ENCODE measurements at places on chromosomes 3 and 15. TPM values are rescaled to one million over a fixed set of nuclear protein-coding genes. Genes with fewer than 3 reads are reported as not detected.

DNA sequence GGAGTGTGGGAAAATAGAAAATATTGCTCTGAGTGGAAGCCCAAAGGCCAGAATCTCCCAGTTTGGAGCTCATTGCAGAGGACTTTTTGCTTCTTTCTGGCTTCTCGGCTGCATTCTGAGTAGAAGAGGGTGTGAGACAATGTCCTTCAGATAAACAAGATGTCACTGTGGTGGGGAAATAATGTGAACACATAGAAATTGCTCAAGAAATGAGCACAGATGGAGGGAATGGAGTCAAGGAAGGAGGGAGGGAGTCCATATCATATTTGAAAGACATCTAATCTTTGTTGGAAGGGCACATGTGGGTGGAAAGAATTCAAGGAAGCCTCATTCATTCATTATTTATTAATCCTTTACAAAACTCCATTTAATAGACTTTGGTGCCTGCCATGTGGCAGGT, 145.3 kb downstream of the FAM43A start:
- no peak overlapping the region for H3K27ac ChIP-seq
- H3K36me3 ChIP-seq: no peaks in the 10 kb centered on the region
- no peaks in the 10 kb centered on the region for H3K4me1 ChIP-seq
- DNase-seq: no peak
- no peak overlapping the region for H3K4me3 ChIP-seq

DNA sequence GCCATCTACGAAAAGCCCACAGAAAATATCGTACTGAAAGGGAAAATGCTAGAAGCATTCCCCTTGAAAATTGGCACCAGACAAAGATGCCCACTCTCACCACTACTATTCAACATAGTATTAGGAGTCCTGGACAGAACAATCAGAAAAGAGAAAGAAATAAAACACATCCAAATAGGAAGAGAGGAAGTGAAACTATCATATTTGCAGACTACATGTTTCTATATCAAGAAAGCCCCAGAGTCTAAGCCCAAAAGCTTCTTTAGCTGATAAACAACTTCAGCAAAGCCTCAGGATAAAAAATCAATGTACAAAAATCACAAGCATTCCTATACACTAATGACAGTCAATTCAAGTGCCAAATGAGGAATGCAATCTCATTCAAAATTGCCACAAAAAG, 15.6 kb downstream of the OR5K3 start:
- peaks cover 11% of the 10 kb centered on the region for H3K27me3 ChIP-seq
- H3K4me3 ChIP-seq: no peak overlapping the region
- H3K36me3 ChIP-seq: peaks cover 40% of the 10 kb centered on the region

DNA sequence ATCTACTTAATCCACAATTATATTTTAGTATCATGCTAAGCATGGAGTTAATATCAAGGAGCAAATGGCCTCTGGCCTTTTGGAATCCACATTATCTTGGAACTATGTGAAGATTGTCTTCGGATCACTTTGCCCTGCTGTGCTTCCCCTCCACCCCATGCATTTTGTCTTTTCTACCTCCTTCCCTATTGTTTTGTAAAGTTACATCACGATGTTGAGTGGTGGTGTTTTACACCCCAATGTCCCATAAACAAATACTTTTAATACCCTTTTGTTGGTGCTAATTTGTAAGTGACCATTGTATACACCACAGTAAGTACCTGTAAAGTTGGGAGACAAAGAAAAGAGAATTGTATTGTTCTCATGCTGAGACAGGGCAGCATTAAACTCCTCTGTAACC, 258.4 kb upstream of the ZNF717 start:
- H3K36me3 ChIP-seq: no peaks in the 10 kb centered on the region
- DNase-seq: no peak
- no peaks in the 10 kb centered on the region for H3K27me3 ChIP-seq

DNA sequence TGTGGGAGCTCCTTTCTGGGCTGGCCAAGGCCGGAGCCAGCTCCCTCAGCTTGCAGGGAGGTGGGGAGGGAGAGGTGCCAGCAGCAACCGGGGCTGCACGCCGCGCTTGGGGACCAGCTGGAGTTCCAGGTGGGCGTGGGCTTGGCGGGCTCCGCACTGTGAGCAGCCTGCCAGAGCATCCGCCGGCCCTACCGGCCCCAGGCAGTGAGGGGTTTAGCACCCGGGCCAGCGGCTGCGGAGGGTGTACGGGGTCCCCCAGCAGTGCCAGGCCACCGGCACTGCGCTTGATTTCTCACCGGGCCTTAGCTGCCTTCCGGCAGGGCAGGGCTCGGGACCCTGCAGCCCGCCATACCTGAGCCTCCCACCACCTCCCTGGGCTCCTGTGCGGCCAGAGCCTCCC, 651.0 kb upstream of the ARPP21 start:
- H3K4me1 ChIP-seq: no peaks in the 10 kb centered on the region
- DNase-seq: no peak
- no peaks in the 10 kb centered on the region for H3K36me3 ChIP-seq
- H3K4me3 ChIP-seq: no peak overlapping the region
- no peaks in the 10 kb centered on the region for H3K27me3 ChIP-seq

DNA sequence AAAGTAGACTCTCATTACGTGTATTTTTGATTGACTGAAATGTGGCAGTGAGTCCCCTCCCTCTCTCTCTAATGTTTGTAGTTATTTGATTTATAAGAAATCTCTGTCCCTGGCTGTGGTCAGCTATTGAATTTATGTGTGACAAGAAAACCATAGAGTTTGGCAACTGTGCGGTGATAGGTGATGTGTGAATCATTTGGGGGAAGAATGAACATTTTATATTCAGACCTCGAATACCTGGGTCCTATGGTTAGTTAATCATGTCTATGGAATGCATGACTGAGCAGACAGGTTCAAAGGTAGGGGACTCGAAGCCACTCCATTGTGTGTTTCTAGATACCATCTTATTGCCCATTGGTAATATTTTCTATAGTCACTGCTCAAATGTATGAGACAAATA, 712.1 kb downstream of the MECOM start:
- no peak overlapping the region for H3K4me3 ChIP-seq
- no peaks in the 10 kb centered on the region for H3K4me1 ChIP-seq
- no peak overlapping the region for H3K27ac ChIP-seq

DNA sequence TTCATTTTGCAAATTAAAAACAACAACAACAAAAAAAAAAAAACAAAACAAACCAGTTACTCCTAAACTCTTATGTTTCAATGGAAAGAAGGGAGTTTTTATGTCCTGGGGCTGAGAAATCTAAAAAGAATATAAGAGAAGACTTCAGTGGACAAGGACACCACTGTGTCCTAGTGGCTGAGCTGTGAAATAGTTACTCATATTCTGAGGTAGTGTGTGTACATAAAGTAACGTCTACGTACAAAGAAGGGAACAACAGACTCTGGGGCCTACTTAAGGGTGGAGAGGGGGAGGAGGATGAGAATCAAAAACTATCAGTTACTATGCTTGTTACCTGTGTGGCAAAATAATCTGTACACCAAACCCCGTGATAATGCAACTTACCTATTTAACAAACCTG, 6.0 kb upstream of the TP53BP1 start:
- H3K4me1 ChIP-seq: peaks cover under 1% of the 10 kb centered on the region
- no peaks in the 10 kb centered on the region for H3K36me3 ChIP-seq
- H3K27ac ChIP-seq: no peak overlapping the region
- H3K4me3 ChIP-seq: no peak overlapping the region
- no peaks in the 10 kb centered on the region for H3K27me3 ChIP-seq

GRCh38 chr3:137035631-137036030, 77.8 kb downstream of the IL20RB start:
- peaks cover 10% of the 10 kb centered on the region for H3K4me1 ChIP-seq
- no peak overlapping the region for H3K27ac ChIP-seq
- no peaks in the 10 kb centered on the region for H3K36me3 ChIP-seq
- no peak for DNase-seq

DNA sequence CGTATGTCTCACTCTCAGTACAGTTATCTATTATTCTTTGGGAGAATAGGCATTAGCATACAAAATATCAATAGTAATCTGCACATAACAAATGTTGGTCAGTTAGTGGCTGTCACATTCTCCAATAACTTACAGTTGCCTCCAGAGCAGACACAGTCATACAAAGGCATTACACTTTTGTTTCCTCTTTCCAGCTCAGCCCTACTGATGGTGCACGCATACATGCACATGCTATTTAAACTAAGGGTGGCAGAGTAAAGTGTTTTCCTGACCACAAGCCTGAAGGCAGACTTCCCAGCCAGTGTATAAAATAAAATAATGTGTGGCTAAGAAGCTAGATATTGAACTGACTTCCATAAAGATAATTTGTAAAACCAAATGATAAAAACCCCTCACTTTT, 47.6 kb downstream of the PHLDB2 start:
- no peak for DNase-seq
- no peaks in the 10 kb centered on the region for H3K27me3 ChIP-seq
- H3K4me3 ChIP-seq: no peak overlapping the region
- H3K4me1 ChIP-seq: no peaks in the 10 kb centered on the region
- H3K36me3 ChIP-seq: no peaks in the 10 kb centered on the region
- no peak overlapping the region for H3K27ac ChIP-seq

GRCh38 chr3:193673845-193674244, 80.8 kb downstream of the OPA1 start:
- DNase-seq: no peak
- no peak overlapping the region for H3K4me3 ChIP-seq
- H3K4me1 ChIP-seq: no peaks in the 10 kb centered on the region

DNA sequence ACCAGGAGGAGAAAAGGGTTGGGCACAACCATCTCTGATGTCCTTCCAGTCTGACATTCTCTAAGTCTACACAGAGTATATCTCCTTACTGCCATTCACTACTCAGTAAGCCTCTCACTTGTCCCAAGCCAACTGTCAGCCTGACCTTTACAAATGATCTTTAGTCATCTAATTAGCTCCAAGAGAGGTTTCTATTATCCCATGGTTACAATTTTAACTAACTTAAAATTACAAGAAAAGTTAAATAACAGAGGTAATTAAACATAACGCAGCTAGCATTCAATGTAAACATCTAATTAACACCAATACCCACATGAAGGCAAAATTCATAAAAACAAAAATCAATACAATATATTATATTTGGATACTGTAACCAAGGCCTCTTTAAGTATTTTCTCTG, 126.9 kb downstream of the LSAMP start:
- H3K4me3 ChIP-seq: no peak overlapping the region
- H3K27me3 ChIP-seq: no peaks in the 10 kb centered on the region
- no peaks in the 10 kb centered on the region for H3K36me3 ChIP-seq
- no peaks in the 10 kb centered on the region for H3K4me1 ChIP-seq

DNA sequence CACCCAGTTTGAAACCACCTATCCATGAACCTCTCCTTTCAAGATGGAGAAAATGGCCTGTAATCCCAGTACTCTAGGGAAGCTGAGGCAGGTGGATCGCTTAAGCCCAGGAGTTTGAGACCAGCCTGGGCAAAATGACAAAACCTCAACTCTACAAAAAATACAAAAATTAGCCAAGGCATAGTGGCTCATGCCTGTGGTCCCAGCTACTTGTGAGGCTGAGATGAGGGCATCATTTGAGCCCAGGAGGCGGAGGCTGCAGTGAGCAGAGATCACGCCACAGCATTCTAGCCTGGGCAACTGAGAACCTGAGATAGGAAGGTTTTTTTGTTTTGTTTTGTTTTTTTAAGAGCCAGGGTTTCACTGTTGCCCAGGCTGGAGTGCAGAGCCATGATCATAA, 5.4 kb downstream of the TKT start:
- H3K36me3 ChIP-seq: peaks cover 26% of the 10 kb centered on the region
- H3K4me1 ChIP-seq: peaks cover 69% of the 10 kb centered on the region

DNA sequence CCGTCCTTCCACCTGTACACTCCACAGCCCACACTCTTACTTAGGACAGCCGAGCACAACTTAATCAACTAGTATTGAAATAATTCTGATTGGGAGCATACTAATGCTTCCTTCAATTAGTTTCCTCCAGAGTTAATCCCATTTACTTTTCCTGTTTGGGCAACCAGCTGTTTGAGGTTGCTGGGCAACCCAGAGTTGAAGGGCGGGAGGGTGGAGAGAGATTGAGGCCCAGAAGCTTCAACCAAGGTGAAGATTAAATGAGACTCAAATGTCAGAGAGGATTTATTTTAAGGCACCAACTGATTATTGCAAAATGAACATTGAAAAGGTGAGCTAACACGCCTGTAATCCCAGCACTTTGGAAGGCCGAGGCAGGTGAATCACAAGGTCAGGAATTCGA, 428.5 kb upstream of the SEMA6D start:
- no peak overlapping the region for H3K4me3 ChIP-seq
- no peak overlapping the region for H3K27ac ChIP-seq
- H3K36me3 ChIP-seq: no peaks in the 10 kb centered on the region
- H3K27me3 ChIP-seq: no peaks in the 10 kb centered on the region
- DNase-seq: no peak

- H3K27ac ChIP-seq: no peak overlapping the region
- DNase-seq: no peak
- no peak overlapping the region for H3K4me3 ChIP-seq
Measured at GRCh38 chr3:106288781-106289180, 420.0 kb upstream of the CBLB start.

GRCh38 chr15:31257286-31257685, 69.3 kb upstream of the KLF13 start:
- H3K4me3 ChIP-seq: no peak overlapping the region
- H3K4me1 ChIP-seq: peaks cover 57% of the 10 kb centered on the region
- no peak for DNase-seq
- no peak overlapping the region for H3K27ac ChIP-seq
- H3K36me3 ChIP-seq: no peaks in the 10 kb centered on the region

DNA sequence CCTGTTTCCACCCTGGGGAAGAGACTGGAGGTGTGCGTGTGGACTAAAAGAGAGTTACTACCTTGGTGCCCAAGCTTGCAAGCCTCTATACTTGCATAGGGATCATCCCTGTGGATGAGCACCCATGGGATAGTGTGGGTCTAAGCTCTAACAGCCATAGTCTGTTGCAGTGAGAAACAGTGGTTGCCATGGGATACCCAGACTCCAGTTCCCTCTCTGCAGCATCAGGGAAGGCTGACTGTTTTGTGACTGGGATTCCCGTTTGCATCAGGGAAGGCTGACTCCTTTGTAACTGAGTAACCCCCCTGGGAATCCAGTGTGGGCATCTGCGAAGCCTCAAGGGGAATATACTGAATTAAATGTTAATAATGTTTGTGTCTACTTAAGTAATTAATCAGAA, 196.1 kb downstream of the ZNF621 start:
- H3K27me3 ChIP-seq: peaks cover 7% of the 10 kb centered on the region
- H3K36me3 ChIP-seq: no peaks in the 10 kb centered on the region
- no peaks in the 10 kb centered on the region for H3K4me1 ChIP-seq
- no peak overlapping the region for H3K27ac ChIP-seq
- H3K4me3 ChIP-seq: no peak overlapping the region

GRCh38 chr15:94655249-94655880, 424.0 kb downstream of the MCTP2 start:
- DNase-seq: no peak
- no peak overlapping the region for H3K27ac ChIP-seq
- no peaks in the 10 kb centered on the region for H3K4me1 ChIP-seq
- H3K27me3 ChIP-seq: peaks cover 9% of the 10 kb centered on the region
- no peak overlapping the region for H3K4me3 ChIP-seq

The ZNF385D gene
- total RNA-seq: not detected

The HHLA2 gene
- total RNA-seq: 3.3 TPM

The SLC22A13 gene
- total RNA-seq: 0.58 TPM

The NMD3 gene
- 43.4 TPM for total RNA-seq
